Pericardium fibroblast (primary cell): ENCODE measurements at places on chromosomes 3 and 15. TPM values are rescaled to one million over a fixed set of nuclear protein-coding genes. Genes with fewer than 3 reads are reported as not detected.

The CCDC32 gene
- total RNA-seq, result 15.7 and 17.2 TPM in 2 replicates

The SMCO1 gene
- total RNA-seq, result not detected in 2 replicates

The SERPINI2 gene
- total RNA-seq, result not detected in 2 replicates

The HRG gene
- total RNA-seq, result not detected in 2 replicates

The TIMP4 gene
- 13.1 and 13.7 TPM in 2 replicates for total RNA-seq

The CD96 gene
- total RNA-seq, result 0.12 TPM in 1 of 2 replicates, not detected in the other

The IQCF5 gene
- not detected in 2 replicates for total RNA-seq

The CCK gene
- total RNA-seq, result not detected in 2 replicates

The ZPLD1 gene
- not detected in 2 replicates for total RNA-seq

The NEK10 gene
- 0.51 and 2.1 TPM in 2 replicates for total RNA-seq

The ATG3 gene
- total RNA-seq, result 39.2 and 56.6 TPM in 2 replicates

The NR2E3 gene
- 0.12 TPM in 1 of 2 replicates, not detected in the other for total RNA-seq

The AHSG gene
- total RNA-seq, result not detected in 2 replicates

The EFHB gene
- total RNA-seq, result 0.58 and 7.8 TPM in 2 replicates

The TP63 gene
- total RNA-seq, result not detected in 2 replicates

The QRICH1 gene
- 54.1 and 73.8 TPM in 2 replicates for total RNA-seq

The THRB gene
- total RNA-seq, result 3.3 and 6.0 TPM in 2 replicates

The NEIL1 gene
- 2.6 and 18.7 TPM in 2 replicates for total RNA-seq

The LRRC34 gene
- total RNA-seq, result 2.1 and 15.5 TPM in 2 replicates

The UBP1 gene
- 39.7 and 51.4 TPM in 2 replicates for total RNA-seq
